ENCODE measurements at places on chromosomes 1 and 21. TPM values are rescaled to one million over a fixed set of nuclear protein-coding genes. Genes with fewer than 3 reads are reported as not detected.

DNA sequence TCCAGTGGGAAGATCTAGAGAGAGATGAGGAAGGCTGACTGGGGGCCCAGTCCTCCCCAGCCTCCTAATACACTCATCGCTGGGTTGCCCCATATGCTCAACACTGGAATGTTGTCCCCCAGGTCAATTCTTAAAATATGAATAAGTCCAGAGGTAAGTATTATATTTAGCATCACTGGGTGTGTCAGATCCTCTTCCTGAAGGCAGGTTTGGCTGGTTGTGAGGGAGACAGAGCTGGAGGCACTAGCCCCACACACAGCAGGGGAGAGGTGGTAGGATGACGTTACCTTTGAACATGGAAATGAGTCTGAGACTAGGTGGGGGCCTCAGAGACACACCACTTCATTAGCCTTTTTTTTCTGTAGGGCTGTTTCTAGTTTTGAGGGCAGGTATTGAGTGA, 42.6 kb downstream of the SLC44A3 start:
- no peaks in the 10 kb centered on the region for H3K27me3 ChIP-seq
- peaks cover 33% of the 10 kb centered on the region for H3K36me3 ChIP-seq
- no peak overlapping the region for H3K4me3 ChIP-seq
- no peak for DNase-seq

The FCRL4 gene
- polyA plus RNA-seq, result not detected

GRCh38 chr1:59115865-59116264, 181.0 kb upstream of the FGGY start:
- no peak overlapping the region for H3K27ac ChIP-seq
- H3K36me3 ChIP-seq, result no peaks in the 10 kb centered on the region
- H3K4me1 ChIP-seq, result no peaks in the 10 kb centered on the region
- DNase-seq, result no peak

The C1orf232 gene
- not detected for polyA plus RNA-seq

The PRKAB2 gene
- polyA plus RNA-seq, result 8.1 TPM

The NOTCH2NLA gene
- 7.0 TPM for polyA plus RNA-seq

DNA sequence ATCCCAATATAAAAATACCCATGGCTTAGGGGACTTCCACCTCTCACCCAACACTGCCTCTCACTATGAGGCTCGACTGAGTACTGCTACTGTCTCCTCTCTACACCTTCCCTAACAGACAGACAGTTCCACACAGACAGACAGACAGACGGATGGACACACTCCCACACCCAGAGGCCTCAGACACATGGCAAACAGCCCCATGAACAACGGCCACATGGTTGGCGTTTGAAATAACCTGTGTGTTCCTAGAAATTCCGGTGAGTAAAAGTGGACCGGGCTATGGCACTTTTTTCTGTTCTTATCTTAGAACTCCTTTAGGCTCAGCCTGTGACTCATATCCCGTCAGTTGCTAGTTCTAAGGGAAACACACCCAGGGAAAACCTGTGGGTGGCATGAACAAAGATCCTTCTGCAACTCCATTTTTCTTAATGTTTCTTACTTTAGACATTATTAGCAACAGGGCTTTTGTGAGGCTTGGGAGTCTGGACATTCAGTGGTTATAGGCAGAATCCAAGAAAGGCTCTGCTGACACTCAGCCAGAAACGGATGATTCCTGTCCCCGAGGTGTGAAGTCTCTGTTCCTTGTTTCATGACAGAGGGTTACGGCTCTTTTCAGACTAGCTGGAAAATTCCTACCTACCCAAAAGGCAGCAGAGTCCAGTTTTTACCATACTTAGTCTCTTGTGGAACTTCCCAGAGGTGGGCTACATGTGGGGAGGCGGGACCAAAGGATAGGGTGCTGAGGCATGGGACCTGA, 90.5 kb upstream of the TLR5 start:
- peaks cover 10% of the 10 kb centered on the region for H3K4me1 ChIP-seq
- no peaks in the 10 kb centered on the region for H3K36me3 ChIP-seq
- no peak overlapping the region for H3K4me3 ChIP-seq
- no peaks in the 10 kb centered on the region for H3K27me3 ChIP-seq
- DNase-seq, result peak; percentile 78

GRCh38 chr1:54952950-54953718, 27.3 kb upstream of the TMEM61 start:
- no peak for DNase-seq
- H3K27me3 ChIP-seq, result no peaks in the 10 kb centered on the region
- H3K27ac ChIP-seq, result no peak overlapping the region
- peaks cover 6% of the 10 kb centered on the region for H3K4me1 ChIP-seq

All from small intestine (tissue), 16 donors.